ENCODE measurements at places on chromosomes 6 and 20. TPM values are rescaled to one million over a fixed set of nuclear protein-coding genes. Genes with fewer than 3 reads are reported as not detected.

LPA gene
- not detected for total RNA-seq

RXRB gene
- 11.1 TPM for total RNA-seq

LMBRD1 gene
- 47.6 TPM for total RNA-seq

ME1 gene
- 17.0 TPM for total RNA-seq

SRSF6 gene
- total RNA-seq, result 72.0 TPM

SEL1L2 gene
- not detected for total RNA-seq

ZBTB12 gene
- 3.8 TPM for total RNA-seq

SSTR4 gene
- total RNA-seq, result not detected

PNRC1 gene
- 138 TPM for total RNA-seq

OLIG3 gene
- 0.74 TPM for total RNA-seq

SIRPD gene
- total RNA-seq, result not detected

KIF13A gene
- 86.8 TPM for total RNA-seq

FILIP1 gene
- total RNA-seq, result 5.5 TPM

DEFB132 gene
- total RNA-seq, result not detected

ULBP1 gene
- total RNA-seq, result 1.7 TPM

CAPN11 gene
- not detected for total RNA-seq

NRN1 gene
- total RNA-seq, result 0.65 TPM

VSX1 gene
- total RNA-seq, result not detected

SLC52A3 gene
- total RNA-seq, result not detected

FAM209A gene
- not detected for total RNA-seq

ZNF322 gene
- 21.6 TPM for total RNA-seq

SLC4A11 gene
- total RNA-seq, result 0.49 TPM

SLC35F1 gene
- total RNA-seq, result not detected

F13A1 gene
- total RNA-seq, result not detected

GPR6 gene
- not detected for total RNA-seq

MRPL14 gene
- 9.2 TPM for total RNA-seq

CLDN20 gene
- not detected for total RNA-seq

CD40 gene
- 0.45 TPM for total RNA-seq

CYP39A1 gene
- 4.7 TPM for total RNA-seq

OPRM1 gene
- not detected for total RNA-seq

PACSIN1 gene
- total RNA-seq, result not detected

NRSN1 gene
- total RNA-seq, result not detected

ZNF318 gene
- 19.6 TPM for total RNA-seq

ANKRD66 gene
- total RNA-seq, result not detected

GSS gene
- total RNA-seq, result 47.8 TPM

PDYN gene
- total RNA-seq, result not detected

RCAN2 gene
- 8.0 TPM for total RNA-seq

ARFGEF3 gene
- total RNA-seq, result 0.09 TPM

KLHDC3 gene
- 27.0 TPM for total RNA-seq

CALHM6 gene
- total RNA-seq, result 1.6 TPM

STMND1 gene
- total RNA-seq, result not detected

WFDC11 gene
- total RNA-seq, result not detected

BACH2 gene
- total RNA-seq, result 0.65 TPM

NKAIN4 gene
- total RNA-seq, result not detected

OR2J3 gene
- not detected for total RNA-seq

KIAA1755 gene
- total RNA-seq, result 4.9 TPM

LHFPL5 gene
- not detected for total RNA-seq

CFAP61 gene
- total RNA-seq, result 0.18 TPM

SYTL3 gene
- 10.5 TPM for total RNA-seq

FITM2 gene
- 1.8 TPM for total RNA-seq

TAGAP gene
- total RNA-seq, result not detected

PMEPA1 gene
- total RNA-seq, result 1.4 TPM

ETV7 gene
- total RNA-seq, result 0.09 TPM

CRISP3 gene
- total RNA-seq, result not detected

SLC22A7 gene
- total RNA-seq, result not detected

FAXC gene
- 0.54 TPM for total RNA-seq

BAG2 gene
- 8.2 TPM for total RNA-seq

KHDC1 gene
- 0.16 TPM for total RNA-seq

All from fibroblast of the aortic adventitia (primary cell).